Activated naive CD8-positive, alpha-beta T cell treated with anti-CD3 and anti-CD28 coated beads, Interleukin-2, amount 50 U/mL, for 16 hours (primary cell): ENCODE measurements at places on chromosomes 5 and 9.

GRCh38 chr9:131590907-131591844 is 45.9 kb downstream of the PRRT1B start:
- peak; percentile 54 for DNase-seq

DNA sequence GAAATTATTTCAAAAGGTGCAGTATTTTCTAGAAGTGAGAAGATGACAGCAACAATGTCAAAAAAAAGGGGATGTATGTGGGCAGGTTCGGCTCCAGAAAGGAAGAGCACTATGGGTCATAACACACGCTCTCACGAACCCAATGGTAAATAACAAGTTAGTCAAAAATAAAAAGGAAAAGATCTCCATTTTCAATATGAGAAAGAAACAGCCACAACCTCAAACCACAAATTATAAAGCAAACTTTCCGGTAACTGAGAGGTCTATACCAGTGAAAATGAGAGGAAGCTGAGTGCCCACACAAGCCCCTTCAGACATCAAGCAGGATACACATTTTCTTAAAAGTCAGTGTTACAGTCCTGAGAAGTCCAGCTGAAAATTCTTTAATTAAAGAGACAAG is 398.5 kb upstream of the RPS23 start:
- DNase-seq: no peak

DNA sequence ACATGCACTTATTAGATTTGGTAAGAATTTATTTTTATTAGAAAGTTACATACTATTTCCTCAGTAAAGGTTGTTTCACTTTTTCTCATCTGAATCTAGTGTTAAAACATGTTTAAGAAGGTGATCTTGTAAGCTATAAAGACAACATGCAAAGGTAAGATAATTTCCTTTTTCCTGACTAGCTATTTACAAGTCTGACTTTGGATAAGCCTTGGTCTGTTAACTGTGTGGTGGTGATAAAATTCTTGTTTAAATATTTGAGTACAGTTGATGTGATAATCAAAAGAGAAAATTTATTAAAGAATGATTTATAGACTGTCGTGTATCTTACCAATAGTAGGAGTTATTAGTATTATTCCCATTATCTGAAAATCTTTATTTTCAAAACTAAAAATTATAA is 36.9 kb upstream of the GPR21 start:
- no peak for DNase-seq

GRCh38 chr5:121834021-121834420 is 17.7 kb upstream of the FTMT start:
- DNase-seq: no peak

DNA sequence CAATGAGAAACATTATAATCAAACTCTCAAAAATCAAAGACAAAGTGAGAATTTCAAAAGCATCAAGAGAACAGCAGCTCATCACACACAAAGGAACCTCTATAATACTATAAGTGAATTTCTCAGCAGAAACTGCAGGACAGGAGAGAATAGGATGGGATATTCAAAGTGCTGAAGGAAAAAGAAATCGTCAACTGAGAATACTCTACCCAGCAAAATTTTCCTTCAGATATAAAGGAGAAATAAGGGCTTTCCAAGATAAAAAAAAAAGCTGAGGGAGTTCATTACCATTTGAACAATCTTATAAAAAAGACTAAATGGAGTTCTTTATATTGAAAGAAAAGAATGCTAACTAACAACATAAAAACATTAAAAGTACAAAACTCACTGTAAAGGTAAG is 481.1 kb downstream of the TLE4 start:
- no peak for DNase-seq

DNA sequence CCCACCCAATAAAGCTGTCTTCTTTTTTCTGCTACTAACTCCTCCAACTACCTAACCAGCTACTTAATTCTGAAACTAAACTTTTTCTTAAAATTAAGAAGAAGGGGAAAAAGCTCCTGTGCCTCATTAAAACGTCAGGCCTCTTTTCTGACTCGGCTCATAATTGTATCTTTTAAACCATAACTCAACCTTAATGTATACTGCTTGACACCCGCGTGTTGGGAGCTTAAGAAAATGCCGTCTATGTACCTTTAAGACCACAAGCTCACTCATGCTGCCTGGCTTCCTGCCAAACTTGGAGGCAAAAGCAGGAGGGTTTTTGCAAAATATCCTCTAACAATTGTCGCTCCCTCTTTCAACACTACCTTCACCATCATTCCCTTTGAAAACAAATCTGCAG is 5.0 kb downstream of the EBF1 start:
- DNase-seq: no peak
